Endodermal cell (in vitro differentiated cells): ENCODE measurements at places on chromosomes 11 and 22.

- no peak overlapping the region for H3K27ac ChIP-seq
- no peak for DNase-seq
- H3K4me3 ChIP-seq: no peak overlapping the region
- no peaks in the 10 kb centered on the region for H3K4me1 ChIP-seq
Measured at GRCh38 chr11:12091956-12092558, 18.3 kb upstream of the MICAL2 start.

GRCh38 chr22:20012741-20013331 lies 3.8 kb downstream of the ARVCF start:
- no peak for DNase-seq
- peaks cover 27% of the 10 kb centered on the region for H3K27me3 ChIP-seq
- peaks cover 5% of the 10 kb centered on the region for H3K4me1 ChIP-seq
- no peak overlapping the region for H3K4me3 ChIP-seq
- H3K36me3 ChIP-seq: no peaks in the 10 kb centered on the region

DNA sequence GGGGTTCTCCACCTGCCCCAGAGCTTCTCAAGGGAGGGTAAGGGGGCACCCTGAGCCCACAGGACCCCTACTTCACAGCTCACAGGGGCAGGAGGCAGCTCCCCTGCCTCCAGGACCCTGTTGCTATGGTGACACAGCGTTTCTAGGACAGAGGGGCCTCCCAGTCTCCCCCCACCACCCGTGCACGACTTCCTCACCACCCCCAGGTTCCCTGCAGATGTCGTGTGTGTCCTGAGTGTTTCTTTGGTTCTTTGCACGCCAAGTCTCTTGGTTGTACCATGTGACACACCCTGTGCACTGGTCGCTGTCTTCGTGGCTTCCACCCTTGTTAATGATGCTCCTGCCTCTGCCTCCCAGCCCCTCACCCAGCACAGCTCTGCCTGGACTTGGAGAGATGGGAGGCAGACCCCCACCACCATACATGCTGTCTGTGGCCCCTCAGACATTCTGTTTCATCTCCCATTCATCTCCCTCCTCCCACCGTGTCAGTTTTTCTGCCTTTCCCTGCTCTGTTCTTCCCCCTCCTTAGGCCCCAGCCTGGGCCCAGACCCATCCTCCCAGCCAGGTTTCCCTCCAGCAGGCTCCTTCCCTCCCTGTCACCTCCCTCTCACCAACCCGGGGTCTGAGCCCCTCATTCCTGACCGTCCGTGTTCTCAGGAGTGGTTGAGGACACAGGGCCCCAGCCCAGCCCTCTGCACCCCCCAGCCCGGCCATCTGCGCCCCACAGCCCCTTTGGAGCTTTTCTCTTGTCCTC lies 24.5 kb upstream of the RAB1B start:
- H3K36me3 ChIP-seq: peaks cover 40% of the 10 kb centered on the region
- H3K4me3 ChIP-seq: no peak overlapping the region
- no peak for DNase-seq
- H3K27me3 ChIP-seq: no peaks in the 10 kb centered on the region
- no peak overlapping the region for H3K27ac ChIP-seq
- H3K4me1 ChIP-seq: no peaks in the 10 kb centered on the region

GRCh38 chr11:111778047-111778558 lies 11.9 kb upstream of the PPP2R1B start:
- H3K4me1 ChIP-seq: peaks cover 7% of the 10 kb centered on the region
- no peaks in the 10 kb centered on the region for H3K36me3 ChIP-seq
- no peak overlapping the region for H3K27ac ChIP-seq
- H3K4me3 ChIP-seq: no peak overlapping the region
- DNase-seq: no peak
- no peaks in the 10 kb centered on the region for H3K27me3 ChIP-seq

- H3K4me1 ChIP-seq: no peaks in the 10 kb centered on the region
- no peak overlapping the region for H3K27ac ChIP-seq
- H3K27me3 ChIP-seq: no peaks in the 10 kb centered on the region
Measured at GRCh38 chr11:102364991-102365390, 18.0 kb downstream of the BIRC2 start.

DNA sequence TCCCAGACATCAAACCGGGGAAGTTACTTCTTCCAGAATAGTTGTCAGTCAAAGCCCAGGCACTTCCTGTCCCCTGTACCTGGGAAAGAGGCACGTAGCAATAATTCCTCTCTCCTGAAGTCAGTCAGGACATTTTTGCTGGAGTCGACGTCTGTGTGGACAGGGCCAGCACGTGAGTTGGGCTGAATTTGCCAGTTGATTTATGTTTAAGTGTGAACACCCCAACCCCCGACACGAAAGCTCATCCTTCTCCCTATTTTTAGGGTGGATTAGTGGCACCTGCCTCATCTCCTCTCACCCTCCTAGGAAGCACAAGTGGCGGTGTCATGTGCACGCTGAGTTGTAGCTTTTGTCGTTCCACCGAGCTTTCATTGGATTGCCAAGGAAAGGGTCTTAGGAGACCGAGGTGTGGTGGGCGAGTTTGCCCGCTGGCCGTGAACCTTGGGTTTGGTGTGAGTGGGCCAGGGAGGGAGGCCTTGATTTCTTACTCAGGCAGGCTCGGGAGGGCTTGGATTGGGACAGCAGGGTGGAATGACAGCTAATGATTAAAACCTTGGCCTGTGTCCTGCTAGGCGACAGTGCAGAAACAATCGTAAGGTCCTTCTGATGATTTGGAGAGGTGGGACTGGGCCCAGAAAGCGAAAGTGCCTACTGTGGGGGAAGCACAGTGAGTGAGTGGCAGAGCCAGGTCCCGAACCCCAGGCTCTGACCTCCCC lies 87.0 kb upstream of the CRYBB3 start:
- no peak for DNase-seq
- H3K36me3 ChIP-seq: peaks cover 9% of the 10 kb centered on the region
- no peaks in the 10 kb centered on the region for H3K27me3 ChIP-seq
- no peak overlapping the region for H3K27ac ChIP-seq
